LoVo (cell line): ENCODE measurements at places on chromosomes 2 and 18.
A peak's percentile ranks its signal among the peaks of the same experiment; 100 is the strongest.

DNA sequence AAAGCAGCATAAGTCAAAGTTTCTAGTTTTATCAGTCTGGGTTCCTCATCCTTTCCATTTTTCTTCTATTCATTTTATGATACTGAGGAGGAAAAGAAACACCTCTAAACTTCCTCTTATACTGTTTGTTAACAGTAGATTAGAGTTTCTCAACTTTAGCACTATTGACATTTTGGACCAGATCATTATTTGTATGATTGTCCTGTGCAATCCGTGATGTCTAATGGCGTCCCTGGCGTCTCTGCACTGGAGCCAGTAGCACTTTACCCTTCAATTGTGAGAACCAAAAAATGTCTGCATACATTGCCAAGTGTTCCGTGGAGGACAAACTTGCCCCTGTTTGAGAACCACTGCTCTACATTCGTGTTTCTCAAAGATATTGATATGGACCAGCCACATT is 25.2 kb downstream of the PTPN4 start:
- DNase-seq = no peak

- peak; percentile 3 for DNase-seq
These were observed 175.5 kb downstream of the OTX1 start for GRCh38 chr2:63225964-63226686.

DNA sequence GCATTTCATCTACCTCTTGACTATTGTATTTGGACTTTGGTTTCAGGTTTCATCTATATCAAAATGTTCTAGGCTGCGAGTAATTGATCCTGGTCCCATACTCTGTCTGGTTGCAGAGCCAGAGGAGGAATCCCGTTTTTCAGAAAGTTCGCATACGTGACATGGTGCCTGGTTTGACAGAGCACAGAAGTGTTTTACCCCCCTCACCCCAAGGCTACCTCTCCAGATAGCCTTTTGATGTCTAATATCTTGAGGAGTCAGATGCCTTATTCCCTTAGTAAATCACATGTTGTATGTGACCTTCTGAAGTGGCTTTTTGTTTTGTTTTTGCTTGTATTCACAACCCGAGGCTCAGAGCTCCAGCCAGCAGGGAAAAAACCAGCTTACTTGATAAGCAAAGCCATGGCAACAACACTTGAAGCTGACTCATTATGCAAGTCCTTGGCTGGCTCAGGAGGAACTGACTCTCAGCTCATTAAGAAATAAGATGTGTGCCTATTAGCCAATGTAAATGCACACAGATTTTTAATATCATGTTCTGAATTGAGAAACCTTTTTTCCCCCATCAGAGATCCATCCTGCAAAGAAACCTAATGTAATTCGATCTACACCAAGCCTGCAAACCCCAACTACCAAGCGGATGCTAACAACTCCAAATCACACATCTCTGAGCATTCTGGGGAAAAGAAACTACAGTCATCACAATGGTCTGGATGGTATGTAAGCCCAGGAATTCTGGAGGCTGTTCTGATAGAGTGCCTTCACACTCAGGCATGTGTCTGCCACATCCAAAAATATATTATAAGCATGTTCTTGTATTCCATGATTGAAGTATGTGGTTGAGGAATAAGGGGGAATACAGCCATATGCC is 41.4 kb downstream of the OXER1 start:
- DNase-seq = no peak

GRCh38 chr2:32452338-32453064 is 95.7 kb downstream of the BIRC6 start:
- no peak for DNase-seq

- no peak for DNase-seq
These were observed 21.6 kb upstream of the OTX1 start for GRCh38 chr2:63029058-63029457.

DNA sequence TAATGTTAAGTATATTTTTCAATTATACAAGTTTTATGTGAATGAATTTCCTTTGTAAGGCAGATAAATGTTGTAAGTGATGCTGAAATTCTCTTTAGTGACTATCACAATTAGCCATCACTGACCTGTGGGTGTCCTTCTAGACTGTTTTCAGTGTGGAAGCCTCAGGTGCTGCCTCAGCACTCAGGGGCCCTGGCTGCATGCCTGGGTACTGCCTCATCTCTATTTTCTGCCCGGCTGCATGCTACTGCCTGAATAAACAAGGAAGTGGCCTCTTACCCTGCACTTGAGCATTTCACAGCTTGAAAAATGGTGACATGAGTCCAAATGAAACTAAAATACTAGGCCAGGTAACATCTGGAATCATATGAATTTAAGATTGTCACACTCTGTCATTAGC is 787.6 kb upstream of the SALL3 start:
- DNase-seq = no peak

DNA sequence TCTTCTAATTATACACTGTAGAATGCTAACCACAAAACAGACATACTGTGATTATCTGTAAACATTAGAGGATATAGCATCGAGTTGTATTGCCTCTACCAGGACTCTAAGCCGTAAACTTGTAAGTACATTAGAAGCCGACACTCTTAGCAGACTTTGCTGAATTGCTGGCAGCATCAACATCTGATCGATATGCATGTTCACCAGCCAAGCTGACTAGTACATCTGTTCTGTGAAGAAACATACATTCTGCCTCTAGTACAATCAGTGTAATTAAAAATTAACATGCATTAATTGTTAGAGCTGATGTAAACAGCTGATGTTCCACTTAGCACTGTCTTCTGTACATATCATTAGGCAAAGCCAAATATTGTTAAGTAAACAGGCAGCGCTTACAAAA is 502.2 kb downstream of the NR4A2 start:
- DNase-seq = no peak

GRCh38 chr18:13051159-13051558 is 60.0 kb downstream of the CEP192 start:
- DNase-seq = no peak

GRCh38 chr2:215879977-215880940 is 133.1 kb downstream of the MREG start:
- DNase-seq = no peak

DNA sequence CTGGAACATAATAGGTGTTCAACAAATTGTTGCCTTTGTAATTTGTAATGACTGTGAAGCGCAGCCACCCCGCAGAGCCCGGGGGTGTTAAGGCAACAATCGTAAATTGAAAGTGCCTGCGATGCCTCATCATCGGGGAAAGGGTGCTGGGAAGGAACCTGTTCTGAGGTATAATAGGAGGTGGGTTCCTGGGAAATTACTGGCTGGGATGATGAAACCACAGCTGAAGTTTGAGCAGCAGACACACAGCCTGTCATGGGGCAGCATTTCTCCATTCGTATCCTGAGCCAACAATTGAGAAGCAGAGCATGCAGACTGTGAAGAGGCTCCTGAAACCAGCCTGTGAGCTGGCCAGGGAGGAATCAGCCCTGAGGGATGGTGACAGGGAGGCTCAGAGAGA is 404.0 kb upstream of the MYT1L start:
- no peak for DNase-seq
